ENCODE measurements at places on chromosomes 7 and 10.

GRCh38 chr10:24477915-24478314, 245.8 kb downstream of the ARHGAP21 start:
- DNase-seq, result no peak

- peak; percentile 54 for DNase-seq
Measured at GRCh38 chr7:19121977-19122588, 4.6 kb upstream of the TWIST1 start.

DNA sequence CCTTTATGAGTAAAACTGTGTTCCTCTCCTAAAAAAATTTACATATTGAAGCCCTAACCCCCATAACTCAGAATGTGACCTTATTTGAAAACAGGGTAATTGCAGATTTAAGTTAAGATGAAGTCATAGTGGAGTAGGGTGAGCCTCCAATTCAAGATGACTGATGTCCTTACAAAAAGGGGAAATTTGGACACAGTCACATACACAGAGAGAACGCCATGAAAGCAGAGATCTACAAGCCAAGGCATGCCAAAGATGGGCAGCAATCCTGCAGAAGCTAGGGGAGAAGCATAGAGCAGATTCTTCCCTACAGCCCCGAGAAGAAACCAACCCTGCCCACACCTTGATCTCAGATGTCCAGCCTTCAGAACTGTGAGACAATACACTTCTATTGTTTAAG, 23.8 kb upstream of the ADD3 start:
- DNase-seq, result no peak

- no peak for DNase-seq
Measured at GRCh38 chr7:70392256-70392876, 739.6 kb upstream of the GALNT17 start.

GRCh38 chr7:92799446-92800211, 36.7 kb downstream of the CDK6 start:
- DNase-seq, result peak; percentile 42

GRCh38 chr7:81776161-81776560, 6.3 kb upstream of the HGF start:
- DNase-seq, result peak; percentile 73

GRCh38 chr10:34906067-34906965, 91.2 kb upstream of the PARD3 start:
- DNase-seq, result no peak

DNA sequence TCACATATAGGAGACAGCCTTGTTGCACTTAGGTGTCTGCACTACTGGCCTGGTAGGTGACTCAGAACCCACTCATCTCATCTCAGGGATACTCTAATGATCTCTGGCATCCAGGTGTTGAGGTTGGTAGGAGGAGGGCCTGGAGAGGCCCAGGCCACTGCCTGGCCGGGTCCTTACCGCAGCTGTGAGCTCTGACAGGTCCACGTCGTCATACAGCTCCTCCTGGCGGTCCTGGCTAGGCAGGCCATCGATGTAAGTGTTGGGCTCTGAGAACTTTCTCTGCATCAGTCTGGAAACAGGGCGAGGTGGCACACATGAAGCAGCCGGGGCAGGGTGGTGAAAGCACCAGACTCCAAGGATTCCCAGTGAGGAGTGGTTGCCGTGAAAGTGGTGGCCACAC, 62.1 kb downstream of the VWA2 start:
- DNase-seq, result no peak

DNA sequence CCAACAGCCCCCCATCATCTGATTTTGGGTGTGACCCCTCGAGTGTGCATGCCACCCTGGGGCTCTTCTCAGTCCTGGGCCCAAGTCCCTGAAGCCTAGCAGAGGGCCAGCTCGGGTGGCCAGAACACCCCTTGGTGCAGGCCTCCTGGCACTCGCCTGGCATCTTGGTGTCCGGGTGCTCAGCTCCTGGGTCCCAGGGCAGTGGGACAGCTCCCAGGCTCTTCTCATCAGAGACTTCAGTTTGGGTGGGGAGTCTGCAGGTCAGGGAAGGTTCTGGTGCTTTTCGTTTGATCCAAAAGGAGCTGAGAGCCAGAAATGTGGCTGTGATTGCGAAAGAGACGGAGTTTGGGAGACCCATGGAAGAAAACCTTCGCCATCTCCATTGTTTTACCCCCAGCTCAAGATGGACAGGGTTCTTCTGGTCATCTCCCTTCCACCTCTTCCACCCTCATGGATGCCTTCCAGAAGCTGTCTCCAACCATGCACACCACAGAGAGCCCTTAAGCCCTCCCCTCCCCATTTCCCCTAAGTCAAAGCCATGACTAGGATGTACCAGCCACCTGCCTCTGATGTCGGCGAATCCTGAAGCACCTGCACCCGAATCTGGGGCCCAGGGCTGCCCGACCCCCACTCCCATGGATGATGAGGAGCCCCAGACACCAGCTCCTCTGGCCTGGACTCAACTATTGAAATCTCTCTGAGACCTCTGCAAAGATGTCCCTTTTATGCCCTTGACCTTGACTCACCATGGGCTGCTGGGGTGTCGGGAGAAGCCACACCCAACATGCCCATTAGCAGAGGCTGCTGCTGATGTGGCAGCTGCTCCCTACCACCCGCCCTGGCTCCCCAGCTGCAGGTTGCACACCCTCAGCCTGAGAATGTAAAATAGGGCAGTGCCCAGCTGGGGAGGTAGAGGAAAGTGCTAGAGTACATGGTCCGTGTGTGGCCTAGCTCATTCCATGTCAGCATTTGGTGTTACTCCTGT, 55.3 kb downstream of the ADCYAP1R1 start:
- DNase-seq, result no peak

DNA sequence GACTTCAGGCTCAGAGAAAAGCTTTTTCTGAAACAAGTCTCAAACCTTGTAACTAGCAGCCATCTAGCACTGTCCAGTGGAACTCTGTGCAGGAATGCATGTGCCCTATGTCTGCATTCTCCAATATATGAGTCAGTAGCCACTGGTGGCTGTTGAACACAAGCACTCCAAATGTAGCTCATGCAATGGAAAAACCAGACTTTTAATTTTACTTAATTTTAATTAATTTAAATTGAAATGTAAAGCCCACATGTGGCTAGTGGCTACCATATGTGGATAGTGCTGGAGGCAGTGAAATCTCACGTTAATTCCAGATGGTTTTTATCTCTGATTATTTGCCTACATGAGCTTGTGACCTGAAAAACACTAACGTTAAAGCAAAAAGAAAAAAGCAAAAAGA, 225.1 kb downstream of the GATA3 start:
- DNase-seq, result no peak

DNA sequence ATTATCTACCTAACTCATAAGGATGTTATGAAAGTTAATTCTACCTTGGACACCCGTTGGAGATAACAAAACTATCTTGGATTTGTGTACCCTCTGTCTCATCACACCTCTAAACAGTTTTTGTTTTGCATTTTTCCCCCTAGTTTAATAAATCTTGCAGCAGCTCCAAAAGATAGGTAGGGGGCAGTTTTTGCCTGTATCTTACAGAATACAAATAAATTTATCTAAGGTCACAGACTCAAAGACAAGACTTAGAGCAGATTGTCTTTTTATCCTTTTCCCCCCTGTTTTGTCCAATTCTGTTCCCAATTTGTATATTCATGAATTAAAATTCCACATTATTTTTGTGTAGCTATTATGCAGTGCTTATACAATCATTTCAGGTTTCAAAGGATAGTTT, 5.0 kb upstream of the SORCS1 start:
- DNase-seq, result no peak

- DNase-seq, result no peak
Measured at GRCh38 chr10:132105302-132105995, 39.7 kb downstream of the JAKMIP3 start.

GRCh38 chr10:131972474-131973071, 9.2 kb downstream of the BNIP3 start:
- peak; percentile 39 for DNase-seq

- DNase-seq, result no peak
Measured at GRCh38 chr7:18901982-18902421, 215.4 kb downstream of the TWIST1 start.

GRCh38 chr10:63466144-63466935, 563 bp upstream of the JMJD1C start:
- DNase-seq, result peak; percentile 23

GRCh38 chr10:44010873-44011602, 362.4 kb upstream of the ZNF32 start:
- no peak for DNase-seq

DNA sequence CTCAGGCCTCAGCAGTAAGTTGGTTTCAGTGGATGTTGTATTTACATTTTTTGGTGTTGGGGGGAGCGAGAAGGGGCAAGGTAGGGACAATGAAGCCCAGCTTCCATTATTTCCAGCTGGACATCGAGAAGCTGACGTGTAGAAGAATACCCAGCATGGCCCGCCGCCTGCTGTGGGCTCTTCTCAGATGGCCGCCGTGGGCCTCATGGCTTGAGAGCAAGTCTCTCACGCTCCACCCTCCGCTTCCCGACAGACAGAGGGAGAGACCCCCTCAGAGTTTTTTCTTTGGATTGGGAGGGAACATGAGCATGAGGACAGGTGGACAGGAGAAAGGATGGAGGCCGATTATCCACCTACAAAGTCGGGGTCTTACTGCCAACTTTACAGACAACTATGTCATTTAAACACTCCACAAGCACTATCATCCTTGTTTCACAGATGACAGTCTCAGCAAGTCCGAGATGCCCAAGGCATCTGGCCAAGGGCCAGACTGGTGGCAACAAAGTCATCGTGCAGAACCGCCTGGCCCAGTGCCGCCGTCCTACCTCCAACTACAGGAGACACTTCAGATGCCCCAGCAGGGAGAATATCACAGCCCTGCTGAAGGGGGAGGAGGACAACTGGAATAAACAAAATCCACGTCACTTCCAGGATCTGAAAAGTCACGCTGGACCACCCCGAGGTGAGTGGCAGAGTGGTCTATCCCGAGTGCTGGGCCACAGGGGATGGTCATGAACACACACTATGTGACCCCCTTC, 195.9 kb downstream of the DIP2C start:
- no peak for DNase-seq

DNA sequence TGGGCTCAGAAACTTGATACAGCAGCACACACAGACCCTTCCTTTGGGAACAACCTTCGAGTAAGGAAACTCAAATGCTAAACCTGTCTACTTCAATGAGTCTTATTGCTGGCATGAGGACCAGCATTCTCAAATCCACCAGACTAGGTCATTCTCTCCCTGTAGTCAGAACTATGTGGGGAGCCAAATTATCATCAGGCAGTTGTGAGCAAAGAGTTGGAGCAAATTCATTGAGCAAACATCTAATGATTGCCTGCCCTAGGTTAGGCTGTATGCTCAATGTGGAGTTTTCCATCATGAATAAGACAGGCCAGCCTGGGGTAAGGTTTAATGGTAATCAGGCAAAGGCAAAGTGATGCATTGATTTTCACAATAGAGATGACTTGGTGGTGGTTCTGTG, 3.6 kb downstream of the EPDR1 start:
- DNase-seq, result no peak

- DNase-seq, result no peak
Measured at GRCh38 chr10:130226012-130226411, 89.8 kb downstream of the GLRX3 start.
